CD4-positive, alpha-beta T cell (primary cell): ENCODE measurements at places on chromosomes 16 and 17.

- no peak for DNase-seq
Measured at GRCh38 chr16:28602529-28602928, 5.7 kb upstream of the SULT1A2 start.

DNA sequence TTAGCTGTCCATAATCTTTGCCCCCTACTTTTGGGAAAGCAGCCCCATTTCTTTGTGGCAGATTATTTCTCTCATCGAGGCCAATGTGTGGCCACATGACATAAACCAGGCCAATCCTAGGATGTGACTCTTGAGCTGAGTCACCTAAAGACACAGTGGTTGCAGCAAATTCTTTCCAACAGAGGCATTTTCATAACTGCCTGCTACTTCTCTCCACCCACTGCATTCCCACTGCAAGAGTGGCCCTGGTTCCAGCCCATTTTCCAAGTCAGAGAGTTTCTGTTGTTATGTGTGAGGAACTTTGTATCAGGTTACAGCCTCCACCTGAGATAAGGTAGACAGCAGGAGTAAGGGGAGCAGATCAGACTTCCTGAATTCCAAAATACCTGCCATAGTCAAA, 195.2 kb downstream of the RGS9 start:
- no peak for DNase-seq

DNA sequence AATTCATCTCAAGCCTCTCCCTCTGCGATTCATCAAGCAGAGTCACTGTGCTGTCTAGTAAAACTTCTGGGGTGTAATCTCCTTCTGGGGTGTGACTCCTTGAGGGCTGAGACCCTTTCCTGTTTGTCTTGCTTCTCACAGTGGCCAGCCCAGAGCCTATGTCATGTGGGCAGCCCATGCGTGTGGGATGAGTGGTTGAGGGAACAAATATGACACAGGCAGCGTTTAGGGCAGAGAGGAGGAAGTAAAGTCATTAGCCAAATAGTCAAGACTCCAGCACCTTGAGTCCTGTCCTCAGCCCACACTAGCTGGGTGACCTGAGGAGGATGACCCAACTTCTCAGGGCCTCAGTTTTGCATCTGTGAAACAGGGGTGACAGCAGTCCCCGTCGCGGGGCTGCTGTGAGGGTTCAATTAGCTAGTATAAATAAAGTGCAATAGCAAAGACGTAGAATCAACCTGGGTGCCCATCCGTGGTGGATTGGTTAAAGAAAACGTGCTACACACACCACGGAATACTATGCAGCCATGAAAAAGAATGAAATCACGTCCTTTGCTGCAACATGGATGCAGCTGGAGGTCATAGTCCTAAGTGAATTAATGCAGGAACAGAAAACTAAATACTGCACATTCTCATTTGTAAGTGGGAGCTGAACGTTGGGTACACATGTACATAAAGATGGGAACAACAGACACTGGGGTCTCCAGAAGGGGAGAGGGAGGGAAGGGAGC, 4.5 kb upstream of the ITGAX start:
- DNase-seq = no peak

DNA sequence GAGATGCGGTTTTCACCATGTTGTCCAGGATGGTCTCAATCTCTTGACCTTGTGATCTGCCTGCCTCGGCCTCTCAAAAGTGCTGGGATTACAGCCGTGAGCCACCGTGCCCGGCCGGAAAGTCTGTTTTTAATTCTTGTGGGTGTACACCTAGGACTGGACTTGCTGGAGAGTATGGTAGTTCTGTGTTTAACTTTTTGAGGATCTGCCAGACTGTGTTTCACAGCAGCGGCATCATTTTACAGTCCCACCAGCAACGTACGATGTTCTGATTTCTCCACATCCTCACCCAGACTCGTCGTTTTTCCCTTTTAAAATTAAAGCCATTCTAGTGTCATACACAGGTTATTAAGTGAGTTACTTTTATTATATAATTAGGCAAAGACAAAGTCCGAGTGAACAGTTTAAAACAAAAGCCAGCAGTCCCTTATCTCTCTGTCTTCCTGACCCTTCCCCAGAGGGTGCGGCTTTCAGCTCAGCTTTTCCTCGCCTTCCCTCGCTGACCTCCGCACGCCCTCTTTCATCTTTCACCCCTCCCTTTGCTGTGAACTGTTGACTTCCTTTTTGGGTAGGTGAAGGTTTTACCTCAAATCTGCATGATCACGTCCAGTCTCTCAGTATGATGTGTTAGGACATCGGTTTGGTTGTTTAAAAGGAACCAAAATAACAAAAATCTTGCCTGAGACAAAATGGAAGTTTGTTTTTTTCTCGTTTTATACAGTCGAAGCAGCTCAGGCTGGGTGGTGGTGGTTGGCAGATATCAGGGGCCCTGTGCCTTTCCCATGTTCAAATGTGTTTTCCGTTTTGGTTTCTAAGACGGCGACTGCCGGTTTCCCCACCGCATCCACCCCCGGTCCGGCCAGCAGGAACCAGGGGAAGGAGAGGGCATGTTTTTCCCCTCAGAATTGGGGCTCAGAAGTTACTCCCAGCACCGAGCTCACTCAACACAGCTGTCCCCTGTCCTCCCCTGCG, 18.0 kb downstream of the FAM234A start:
- DNase-seq = no peak

GRCh38 chr17:14331225-14331981, 30.5 kb downstream of the HS3ST3B1 start:
- DNase-seq = no peak

GRCh38 chr17:50312308-50312707, 33.6 kb upstream of the XYLT2 start:
- DNase-seq = no peak

- DNase-seq = no peak
Measured at GRCh38 chr16:5505091-5505887, 407.7 kb upstream of the EEF2KMT start.

GRCh38 chr17:57211543-57211942, 44.8 kb upstream of the MSI2 start:
- DNase-seq = no peak

DNA sequence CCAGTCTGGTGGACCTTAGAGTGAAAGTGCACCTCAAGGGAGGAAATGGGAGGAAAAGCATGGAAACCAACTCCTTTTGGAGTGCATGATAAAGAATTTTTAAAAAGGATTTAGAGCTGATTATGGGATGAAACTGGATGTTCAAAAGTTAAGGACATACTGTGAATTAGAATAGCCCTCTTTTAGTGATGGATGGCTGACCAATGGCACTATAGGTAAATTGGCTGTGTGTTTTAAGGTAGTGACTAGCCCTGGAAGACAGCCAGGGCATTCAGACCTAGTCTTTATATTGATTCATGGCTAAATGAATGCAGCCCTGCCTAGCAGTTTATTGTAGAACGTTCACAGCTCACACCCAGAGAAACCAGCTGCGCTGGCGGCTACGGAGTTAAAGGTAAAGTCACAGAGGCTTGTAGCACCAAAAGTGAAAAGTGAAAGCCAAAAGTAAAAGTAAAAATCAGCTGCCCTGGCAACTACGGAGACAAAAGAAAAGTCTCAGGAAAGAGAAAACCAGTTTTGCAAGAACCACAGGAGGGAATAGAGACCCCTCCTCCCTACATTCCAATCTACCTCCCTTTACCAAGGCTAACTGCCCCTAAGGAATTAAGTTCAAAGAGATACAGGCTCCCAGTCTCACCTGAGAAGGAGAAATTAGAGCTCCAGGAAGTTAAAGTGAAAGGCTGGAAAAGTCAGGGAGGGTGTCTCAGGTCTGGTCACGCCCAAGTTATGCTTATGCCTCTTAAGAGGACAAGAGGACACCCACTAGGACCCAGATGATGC, 21.8 kb downstream of the ACSM1 start:
- no peak for DNase-seq

DNA sequence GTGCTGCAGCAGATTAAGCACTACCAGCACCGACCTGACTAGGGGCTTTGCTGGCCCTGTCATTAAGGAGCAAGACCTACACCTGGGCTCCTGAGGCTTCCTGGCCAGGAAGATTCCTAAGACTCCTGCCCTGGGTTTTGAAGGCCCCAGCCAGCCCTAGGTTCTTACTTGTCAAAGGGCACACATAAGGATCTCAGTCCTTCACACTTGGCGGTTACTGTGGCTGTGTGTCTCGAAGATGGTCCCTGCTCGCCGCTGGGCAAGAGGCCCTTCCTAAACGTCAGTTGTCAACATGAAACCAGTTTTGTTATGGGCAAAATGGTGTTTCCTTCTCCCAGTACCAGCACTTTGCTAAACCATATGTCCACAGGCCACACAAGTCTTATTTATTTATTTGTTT, 470.6 kb downstream of the TOX3 start:
- no peak for DNase-seq

DNA sequence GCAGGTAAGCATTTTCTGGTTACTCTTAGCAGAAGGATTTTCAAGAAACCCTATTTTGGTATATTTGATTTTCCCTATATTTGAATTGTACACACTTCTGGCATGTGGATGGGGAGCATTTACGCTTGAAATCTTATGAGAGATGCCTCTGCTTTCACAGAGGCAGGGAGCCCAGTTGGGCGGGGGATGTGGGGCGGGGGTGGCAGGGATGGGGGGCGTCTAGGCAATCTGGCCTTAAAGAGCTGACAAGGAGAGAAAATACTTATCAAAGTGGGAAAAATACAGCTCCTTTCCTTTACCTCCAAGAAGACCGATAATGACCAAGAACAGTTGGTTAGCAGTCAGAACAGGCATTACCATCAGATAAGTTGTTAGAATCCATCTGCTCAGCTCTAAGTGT, 79.1 kb upstream of the NUDT7 start:
- no peak for DNase-seq

GRCh38 chr16:67764158-67764667, 42.1 kb downstream of the RANBP10 start:
- no peak for DNase-seq
